ENCODE measurements at places on chromosomes 6 and 20.
A peak's percentile ranks its signal among the peaks of the same experiment; 100 is the strongest.

DNA sequence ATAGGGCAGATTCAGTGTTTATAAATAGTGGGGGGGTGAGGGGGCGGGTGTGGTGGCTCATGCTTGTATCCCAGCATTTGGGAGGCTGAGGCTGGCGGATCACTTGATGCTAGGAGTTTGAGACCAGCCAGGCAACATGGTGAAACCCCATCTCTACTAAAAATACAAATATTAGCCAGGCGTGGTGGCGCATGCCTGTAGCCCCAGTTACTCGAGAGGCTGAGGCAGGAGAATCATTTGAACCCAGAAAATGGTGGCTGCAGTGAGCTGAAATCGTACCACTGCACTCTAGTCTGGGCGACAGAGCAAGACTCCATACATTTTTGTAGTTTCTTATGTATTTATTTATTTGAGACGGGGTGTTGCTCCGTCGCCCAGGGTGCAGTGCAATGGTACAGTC is 109.0 kb upstream of the ZNF217 start:
- DNase-seq, result no peak

- DNase-seq, result no peak
These were observed 24.9 kb downstream of the SENP6 start for GRCh38 chr6:75626561-75626960.

GRCh38 chr20:19699180-19699971 is 58.7 kb upstream of the RIN2 start:
- no peak for DNase-seq

- DNase-seq, result no peak
These were observed 25.6 kb upstream of the NOX3 start for GRCh38 chr6:155481215-155481614.

GRCh38 chr20:47610247-47610944 is 108.7 kb downstream of the NCOA3 start:
- peak; percentile 80 for DNase-seq

DNA sequence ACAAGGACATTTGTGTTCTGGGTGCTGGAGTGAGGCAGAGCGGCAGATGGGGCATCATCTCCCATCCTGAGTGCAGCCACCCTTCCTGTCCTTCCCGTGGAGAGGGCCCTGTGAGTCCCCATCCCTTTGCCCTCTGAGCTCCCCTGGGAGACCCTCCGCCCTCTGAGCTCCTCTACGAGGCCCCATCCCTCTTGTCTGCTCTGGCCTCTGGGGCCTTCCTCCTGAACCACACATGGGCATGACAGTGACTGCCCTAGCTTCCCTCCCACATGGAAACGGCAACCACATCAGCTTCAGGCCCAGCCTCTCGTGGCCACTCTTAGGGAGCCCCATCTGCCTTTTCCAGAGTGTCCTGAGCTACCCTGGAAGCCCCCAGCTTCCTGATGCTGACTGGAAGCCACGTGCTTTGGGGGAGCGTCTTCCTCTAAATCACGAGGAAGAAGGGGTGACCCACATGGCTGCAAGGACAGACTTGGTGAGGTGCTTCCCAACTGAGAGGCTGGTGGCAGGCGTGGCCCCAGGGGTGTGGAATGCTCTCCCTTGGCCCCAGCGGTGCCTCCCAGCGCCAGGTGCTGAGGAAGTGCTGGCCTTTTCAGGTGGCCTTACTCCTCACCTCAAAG is 52.6 kb downstream of the GINS1 start:
- DNase-seq, result no peak

- no peak for DNase-seq
These were observed 20.0 kb downstream of the MAPK13 start for GRCh38 chr6:36150283-36150682.

DNA sequence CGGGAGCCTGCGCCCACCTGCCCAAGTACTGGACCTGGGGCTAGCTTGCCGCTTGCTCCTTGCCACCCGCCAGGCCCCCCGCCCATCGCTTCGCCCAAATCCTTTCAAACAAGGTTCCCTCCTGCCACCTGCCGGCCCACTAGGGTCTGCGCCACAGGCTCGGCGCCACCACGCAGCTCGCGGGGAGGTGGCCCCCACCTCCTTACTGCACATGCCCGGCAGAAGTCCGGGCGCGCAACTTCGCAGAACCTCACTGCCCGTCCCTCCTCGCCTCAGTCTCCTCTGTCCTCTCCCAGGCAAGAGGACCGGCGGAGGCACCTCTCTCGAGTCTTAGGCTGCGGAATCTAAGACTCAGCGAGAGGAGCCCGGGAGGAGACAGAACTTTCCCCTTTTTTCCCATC is 11.2 kb downstream of the GNAS-AS1 start:
- DNase-seq, result no peak

GRCh38 chr6:5529733-5530132 is 268.4 kb downstream of the FARS2 start:
- no peak for DNase-seq

DNA sequence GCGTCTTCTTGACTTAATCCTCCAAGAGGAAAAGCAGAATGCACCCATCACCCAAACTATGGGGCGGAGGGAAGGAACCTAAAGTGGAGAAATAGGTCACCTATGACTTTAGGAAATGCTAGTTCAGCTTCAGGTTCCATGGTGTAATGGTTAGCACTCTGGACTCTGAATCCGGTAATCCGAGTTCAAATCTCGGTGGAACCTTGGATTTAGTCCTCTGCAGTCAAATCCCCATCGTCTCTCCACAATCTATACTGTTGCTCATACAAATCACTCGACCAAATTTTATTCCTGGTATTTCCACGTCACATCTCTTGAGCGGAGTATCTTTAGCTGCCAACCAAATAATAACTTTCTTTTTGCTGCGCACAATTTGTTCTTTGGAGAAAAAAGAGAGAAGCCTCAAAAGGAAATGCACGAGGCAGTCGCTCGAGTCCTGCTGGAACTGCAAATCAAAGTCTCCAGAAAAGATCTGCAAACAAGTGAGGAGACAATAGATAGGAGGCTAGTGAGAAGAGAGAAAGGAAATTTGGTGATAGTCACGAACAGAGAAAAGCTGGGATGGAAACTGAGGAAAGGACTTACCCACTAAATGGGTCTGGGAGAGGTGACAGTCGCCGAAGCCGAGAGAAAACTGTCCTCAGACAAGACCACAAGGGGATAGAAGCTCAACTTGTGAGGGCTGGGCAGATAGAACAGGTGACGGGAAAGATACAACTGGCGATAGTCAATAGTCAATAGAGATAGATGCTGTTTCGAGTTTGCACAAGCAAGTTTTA is 16.6 kb downstream of the POM121L2 start:
- no peak for DNase-seq

- no peak for DNase-seq
These were observed 11.1 kb upstream of the TXNDC5 start for GRCh38 chr6:7921632-7922092.

- no peak for DNase-seq
These were observed 63.4 kb upstream of the PMEPA1 start for GRCh38 chr20:57773059-57773815.

DNA sequence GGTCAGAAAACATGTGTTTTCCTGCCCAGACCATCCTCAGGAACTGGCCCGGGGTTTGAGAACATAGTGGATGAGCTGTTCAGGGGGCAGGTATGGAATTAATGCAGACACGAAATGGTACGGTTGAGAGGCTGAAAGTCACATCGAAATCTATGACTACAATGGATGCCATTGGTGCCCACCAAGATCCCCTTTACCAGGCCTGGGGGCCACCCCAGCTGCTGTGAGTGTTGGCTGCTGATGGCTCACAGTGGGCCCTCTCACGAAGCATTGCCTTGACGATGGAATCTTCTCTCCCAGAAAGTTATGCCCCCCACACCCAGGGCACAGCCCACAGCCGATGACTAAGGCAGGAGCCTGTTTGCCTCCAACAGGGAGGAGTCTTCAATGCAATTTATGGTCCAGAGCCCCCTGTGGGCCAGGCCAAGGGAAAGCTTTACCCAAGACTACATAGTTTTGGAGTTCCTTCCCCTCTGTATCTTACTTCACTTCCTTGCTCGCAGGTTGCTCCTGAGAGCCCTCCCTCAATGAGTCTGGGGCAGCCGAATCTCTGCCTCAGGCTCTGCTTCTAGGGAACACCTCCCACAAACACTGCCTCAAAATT is 92.6 kb downstream of the BFSP1 start:
- no peak for DNase-seq
